CD4-positive, alpha-beta T cell treated with Interleukin-4 for 4 hours (primary cell): ENCODE measurements at places on chromosomes 12 and 14.
A peak's percentile ranks its signal among the peaks of the same experiment; 100 is the strongest.

DNA sequence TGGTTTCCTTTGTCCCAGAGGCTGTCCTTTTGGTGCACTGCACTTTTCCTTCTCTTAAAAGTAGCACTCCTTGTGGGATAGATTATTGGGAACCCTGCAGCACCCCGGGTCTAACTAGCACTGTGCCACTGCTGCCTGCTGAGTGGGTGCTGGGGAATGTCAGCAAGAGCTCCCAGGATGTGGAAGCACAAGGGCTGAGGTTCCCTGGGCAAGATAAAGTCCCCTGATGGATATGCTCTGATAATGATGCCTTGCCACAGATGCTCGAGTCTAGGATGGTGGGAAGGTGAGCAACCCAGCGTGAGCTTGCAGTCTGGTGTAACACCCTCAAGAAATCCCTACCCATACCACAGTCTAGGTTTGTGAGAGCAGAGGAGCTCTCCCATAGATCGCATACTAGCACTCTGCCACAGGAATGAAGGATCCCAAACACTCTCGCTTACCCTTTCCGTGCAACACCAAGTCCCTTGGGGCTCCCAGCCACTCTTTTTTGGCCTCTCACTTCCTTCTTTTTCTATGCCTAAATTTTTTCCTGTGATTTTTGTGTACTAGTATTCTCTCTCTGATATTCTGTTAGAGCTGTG, 32.6 kb downstream of the USP15 start:
- no peak for DNase-seq

DNA sequence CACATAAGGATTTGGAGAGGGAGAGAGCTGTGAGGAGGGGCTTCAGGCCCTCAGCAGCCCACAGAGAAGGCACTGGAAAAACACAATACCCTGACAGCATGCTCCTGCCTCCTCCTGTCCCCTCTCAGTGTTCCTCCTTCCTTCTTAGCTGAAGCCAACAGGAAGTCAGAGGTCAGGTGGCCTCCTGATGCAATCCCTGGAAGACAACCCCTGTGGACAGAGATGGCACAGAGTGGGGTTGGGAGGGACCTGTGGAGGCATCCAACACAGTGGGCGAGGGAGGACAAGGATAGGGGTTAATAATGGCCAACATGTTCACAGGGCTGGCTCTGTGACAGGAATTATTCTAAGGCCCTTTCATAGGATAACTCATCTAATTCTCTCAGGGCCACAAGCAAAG, 15.4 kb upstream of the IFI27L2 start:
- DNase-seq = no peak

DNA sequence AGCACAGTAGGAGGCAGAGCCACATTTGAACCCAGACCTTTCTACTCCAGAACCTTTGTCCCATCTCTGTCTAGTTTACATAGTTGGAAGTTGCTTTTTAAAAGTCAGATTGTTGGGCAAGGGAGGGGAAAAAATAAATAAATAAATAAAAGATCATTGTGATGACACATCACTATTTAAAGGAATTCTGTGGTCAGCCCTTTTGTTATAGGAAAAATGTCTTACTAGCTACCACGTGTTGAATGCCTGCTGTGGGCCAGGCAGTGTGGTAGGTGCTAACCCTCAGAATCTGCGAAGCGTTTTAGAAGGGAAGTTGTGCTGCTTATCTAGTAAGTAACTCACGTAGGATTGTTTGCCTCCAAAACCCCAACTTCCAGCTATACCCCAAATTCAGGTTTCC, 62.3 kb downstream of the BHLHE41 start:
- DNase-seq = no peak

- no peak for DNase-seq
Observed at GRCh38 chr14:43687921-43688320, 819.2 kb downstream of the FSCB start.

GRCh38 chr12:69739287-69740191, 879 bp downstream of the RAB3IP start:
- DNase-seq = peak; percentile 59

- DNase-seq = no peak
Observed at GRCh38 chr12:94535510-94535921, 75.8 kb upstream of the CEP83 start.

DNA sequence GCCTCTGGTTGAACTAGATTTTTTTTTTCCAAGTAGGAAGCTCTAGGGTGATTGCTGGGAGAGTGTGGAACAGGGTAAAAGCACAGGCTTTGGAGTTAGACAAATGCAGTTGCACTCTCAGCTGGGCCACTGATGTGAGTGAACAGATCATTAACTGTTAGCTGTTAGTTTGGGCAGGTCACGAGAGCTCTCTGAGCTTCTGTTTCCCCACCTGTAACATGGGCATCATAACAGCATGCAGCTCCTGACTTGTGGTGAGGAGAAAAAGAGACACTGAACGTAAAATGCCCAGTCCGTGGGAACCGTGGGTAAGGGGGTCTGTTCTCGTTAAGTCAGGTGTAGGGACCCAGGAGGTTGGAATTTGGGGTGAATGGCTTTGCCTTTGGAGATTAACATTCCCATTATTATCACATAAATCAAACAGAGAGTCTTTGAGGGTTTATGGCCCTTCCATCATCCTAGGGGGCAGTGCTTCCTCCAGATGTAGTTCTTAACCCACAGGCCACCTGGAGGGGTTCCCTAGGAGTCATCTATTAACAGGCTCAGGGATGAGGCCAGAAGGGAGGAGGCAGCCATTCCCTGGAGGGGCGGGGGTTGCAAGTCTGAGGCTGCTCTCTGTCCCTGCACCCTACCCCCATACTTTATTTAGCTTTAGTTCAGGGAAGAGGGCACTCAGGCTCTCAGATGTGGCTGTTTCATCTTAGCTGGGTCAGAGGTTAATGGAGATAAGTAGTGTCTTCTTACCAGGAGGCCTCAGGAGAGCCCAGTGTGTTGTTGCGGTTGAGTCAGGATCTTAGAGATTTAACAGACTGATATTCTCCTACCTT, 135.2 kb downstream of the DACT1 start:
- DNase-seq = no peak

- no peak for DNase-seq
Observed at GRCh38 chr12:94553130-94553519, 93.5 kb upstream of the CEP83 start.

DNA sequence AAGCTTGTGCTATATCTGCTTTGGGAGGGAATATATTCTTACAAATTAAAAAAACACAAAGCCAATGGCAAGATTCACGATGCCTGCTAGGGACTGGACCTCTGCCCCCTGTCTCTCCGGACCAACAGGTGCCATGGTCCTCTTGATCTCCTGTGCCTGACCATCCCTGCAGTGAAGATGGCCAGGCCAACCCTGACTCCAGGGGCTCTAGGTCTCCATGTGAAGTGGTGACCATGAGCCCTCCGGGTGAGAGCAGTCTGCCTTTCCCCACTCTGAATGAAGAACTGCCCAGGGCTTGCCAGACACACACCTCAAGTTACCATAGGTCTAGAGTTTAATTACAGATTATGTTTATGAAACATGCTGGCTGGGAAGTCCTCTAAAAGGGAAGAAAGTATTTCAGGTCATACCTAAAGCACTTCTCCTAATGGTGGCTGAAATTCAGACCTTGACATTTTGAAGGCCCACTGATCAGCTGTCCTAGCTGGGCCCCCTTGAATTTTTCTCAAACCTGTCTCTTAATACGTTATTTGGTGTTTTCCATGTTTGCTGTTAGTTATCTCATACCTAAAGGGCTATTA, 1.4 kb downstream of the ARHGDIB start:
- no peak for DNase-seq

DNA sequence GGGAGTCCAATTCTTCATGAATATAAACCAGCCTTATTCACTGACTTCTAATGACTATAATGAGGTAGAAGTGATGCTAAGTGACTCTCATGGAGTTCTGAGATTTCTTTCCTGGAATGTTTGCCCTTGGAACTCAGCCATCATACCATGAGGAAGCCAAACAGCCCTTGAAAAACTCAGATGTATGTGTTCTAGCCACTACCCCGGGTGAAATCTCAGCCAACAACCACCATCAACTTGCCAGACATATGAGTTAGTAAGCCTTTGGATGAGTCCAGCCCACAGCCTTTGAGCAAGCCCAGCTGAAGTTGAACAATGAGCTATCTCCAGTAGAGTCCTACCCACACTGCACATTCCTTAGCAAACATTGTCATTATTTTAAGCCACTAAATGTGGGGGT, 149.5 kb downstream of the SLC6A15 start:
- no peak for DNase-seq

- no peak for DNase-seq
Observed at GRCh38 chr12:93573552-93574223, 1.2 kb downstream of the SOCS2 start.

- DNase-seq = no peak
Observed at GRCh38 chr12:111201036-111201435, 167.9 kb downstream of the PHETA1 start.

GRCh38 chr14:99548255-99548654, 55.8 kb downstream of the CCDC85C start:
- no peak for DNase-seq

GRCh38 chr14:48686650-48687049, 899.5 kb downstream of the RPS29 start:
- DNase-seq = no peak

- no peak for DNase-seq
Observed at GRCh38 chr14:53695692-53696214, 260.9 kb downstream of the BMP4 start.

DNA sequence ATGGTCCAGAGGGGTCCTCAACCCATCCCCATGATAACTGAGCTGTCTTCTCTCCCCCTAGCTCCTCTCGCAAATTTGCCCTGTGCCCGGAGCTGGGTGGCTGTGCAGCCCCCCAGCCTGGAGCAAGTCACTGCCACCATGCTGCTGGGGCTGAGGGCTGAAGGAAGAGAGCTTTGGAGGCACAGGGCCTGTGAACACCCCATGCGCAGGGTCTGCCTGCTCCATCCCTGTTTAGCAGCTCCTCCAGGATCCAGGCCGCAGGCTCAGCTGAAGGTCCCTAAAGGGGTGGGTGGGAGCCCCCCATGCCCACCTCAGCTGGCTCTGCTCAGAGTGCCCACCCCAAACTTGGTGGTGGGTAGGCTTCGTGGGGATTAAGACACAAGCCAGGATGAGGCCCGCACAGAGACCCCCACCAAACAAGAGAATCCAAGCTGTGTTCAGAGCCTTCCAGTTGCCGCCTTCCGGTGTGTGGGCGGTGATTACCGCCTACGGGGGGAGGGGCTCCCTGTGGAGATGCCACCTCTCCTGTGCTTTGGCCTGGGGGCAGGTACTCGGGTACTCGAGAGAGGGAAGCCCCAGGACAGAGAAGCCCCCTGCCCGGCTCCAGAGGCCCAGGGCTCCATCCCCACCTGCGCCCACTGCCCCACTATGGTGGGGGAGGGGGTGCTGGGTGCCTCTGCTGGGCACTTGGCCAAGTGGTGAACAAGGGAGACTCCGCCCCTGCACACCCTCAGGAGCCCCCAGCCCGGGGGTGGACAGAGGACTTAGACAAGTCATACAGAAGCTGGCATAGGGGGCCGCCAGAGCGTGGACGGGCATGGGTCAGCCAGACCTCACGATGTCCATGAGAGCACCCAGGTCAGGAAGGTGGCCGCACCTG, 1.4 kb upstream of the JAG2 start:
- no peak for DNase-seq

DNA sequence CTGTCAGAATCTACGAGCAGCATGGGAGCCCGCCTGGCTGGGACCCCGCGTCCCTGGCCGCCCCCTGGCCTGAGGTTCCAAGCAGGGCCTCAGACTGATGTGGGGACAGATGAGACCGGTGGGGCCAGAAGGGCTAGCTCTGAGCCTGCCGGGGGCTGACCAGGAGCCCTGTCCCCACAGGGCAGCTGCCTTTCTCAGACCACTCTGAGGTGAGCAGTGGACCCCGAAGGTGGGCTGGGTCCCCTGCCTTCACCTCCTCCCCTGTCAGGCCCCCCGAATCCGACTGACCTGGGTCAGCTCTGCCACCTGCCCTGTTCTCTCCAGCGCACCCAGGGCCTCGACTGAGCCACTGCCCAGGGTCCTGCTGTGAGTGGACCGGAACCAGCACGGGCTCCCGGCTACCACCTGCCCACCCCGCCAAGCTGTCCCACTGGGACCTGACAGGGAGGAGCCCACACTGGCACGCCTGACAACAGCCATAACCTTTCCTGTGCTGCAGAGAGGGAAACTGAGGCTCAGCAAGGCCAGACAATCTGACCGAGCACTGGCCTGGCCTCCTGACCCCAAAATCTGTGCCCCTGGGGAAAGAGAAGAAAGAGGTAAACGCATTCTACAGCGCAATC, 29.7 kb upstream of the TMEM179 start:
- no peak for DNase-seq

- no peak for DNase-seq
Observed at GRCh38 chr12:120350576-120351350, 18.2 kb downstream of the MSI1 start.

- no peak for DNase-seq
Observed at GRCh38 chr14:56358275-56358674, 221.3 kb upstream of the TMEM260 start.
